GM04504 (cell line): ENCODE measurements at places on chromosomes 5 and 9.
A peak's percentile ranks its signal among the peaks of the same experiment; 100 is the strongest.

DNA sequence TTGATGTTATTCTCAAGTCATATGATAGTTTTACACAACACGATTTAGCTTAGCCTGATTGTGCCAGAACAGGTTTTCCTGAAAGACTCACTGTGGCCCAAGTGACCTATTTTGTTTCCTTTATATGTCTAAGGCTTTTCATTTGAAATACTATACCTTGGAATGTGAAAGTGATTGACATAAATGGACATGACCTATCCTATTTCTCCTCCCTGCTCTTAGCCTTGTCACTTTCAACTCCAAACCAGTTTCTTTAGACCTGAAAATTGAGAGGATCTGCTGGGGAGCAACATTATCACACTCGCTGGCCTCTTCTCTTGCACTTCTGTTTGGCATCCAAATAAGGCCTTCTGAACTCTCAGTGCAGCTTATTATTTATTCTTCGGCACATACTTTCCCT is 496.8 kb downstream of the MAT2B start:
- no peak for DNase-seq

GRCh38 chr9:130023144-130023787 is 19.7 kb downstream of the FNBP1 start:
- DNase-seq = no peak

- DNase-seq = no peak
Measured at GRCh38 chr5:148457183-148457620, 73.4 kb downstream of the FBXO38 start.

GRCh38 chr5:580436-580835 is 31.7 kb upstream of the CEP72 start:
- no peak for DNase-seq

DNA sequence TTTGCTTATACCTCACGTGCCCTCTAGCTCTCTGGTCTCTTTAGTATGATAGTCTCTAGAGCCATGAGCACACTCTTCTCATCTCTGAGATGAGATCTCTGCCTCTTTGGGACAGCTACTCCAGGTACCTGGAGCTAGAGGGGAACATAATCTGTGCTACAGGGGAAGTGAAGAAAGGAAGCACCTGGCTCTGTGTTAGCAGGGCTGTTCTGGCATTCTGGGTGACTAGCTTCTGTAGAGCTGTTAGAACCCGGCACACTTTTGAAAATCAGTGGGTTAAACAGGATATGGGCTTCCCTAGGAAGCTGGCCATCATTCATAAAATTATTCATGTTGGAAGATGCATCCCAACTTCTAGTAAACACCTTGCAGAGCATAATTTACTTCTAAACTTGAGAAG is 224.8 kb downstream of the MCTP1 start:
- DNase-seq = no peak

DNA sequence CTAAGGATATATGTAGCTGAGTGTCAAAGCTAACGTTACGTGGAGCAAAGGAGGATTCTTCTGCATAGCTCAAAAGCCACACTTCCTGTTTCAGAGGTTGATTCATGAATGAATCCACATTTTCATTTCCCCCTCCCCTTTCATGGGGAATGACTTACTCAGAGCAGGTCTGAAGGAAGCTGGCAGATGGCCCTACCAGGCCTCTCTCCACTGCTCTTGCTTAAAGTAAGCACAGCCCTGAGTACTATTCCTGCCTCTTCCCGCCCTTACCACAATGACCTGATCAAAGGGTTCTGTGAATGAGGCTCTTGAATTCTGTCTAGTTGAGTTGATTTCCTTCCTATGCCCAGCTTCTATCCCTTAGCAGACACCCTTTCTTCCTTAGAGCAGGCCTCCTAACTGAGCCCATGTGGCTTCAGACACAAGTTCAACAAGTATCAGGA is 6.3 kb downstream of the IGIP start:
- peak; percentile 81 for DNase-seq

GRCh38 chr9:129751841-129752801 is 721 bp downstream of the PTGES start:
- DNase-seq = no peak
